ENCODE measurements at places on chromosomes 16 and 17. TPM values are rescaled to one million over a fixed set of nuclear protein-coding genes. Genes with fewer than 3 reads are reported as not detected.

The KRT14 gene
- 5.5 TPM for total RNA-seq

The NKIRAS2 gene
- 46.8 TPM for total RNA-seq

The PLD6 gene
- 5.0 TPM for total RNA-seq

The TBC1D3C gene
- total RNA-seq, result not detected

The NSF gene
- 81.1 TPM for total RNA-seq

The MPP2 gene
- total RNA-seq, result 3.4 TPM

The MYH11 gene
- total RNA-seq, result 0.36 TPM

The DLX4 gene
- not detected for total RNA-seq

The FBXL16 gene
- under 0.01 TPM for total RNA-seq

The SLC7A5 gene
- 37.8 TPM for total RNA-seq

The TBX21 gene
- total RNA-seq, result not detected

The MLKL gene
- 11.5 TPM for total RNA-seq

The BRIP1 gene
- 5.2 TPM for total RNA-seq

The TSPAN10 gene
- total RNA-seq, result 1.9 TPM

The AIPL1 gene
- under 0.01 TPM for total RNA-seq

The HSF4 gene
- 4.5 TPM for total RNA-seq

The TPSD1 gene
- not detected for total RNA-seq

The ATP2A1 gene
- total RNA-seq, result under 0.01 TPM

The EFNB3 gene
- 5.2 TPM for total RNA-seq

The ATP6V0C gene
- total RNA-seq, result 14.6 TPM

The CX3CL1 gene
- 0.32 TPM for total RNA-seq

The RNF222 gene
- not detected for total RNA-seq

The GRB7 gene
- 0.16 TPM for total RNA-seq

The GPR142 gene
- not detected for total RNA-seq

The CDH1 gene
- total RNA-seq, result 3.2 TPM

The GP1BA gene
- not detected for total RNA-seq

The CCL7 gene
- not detected for total RNA-seq

The ERN2 gene
- not detected for total RNA-seq

The KRTAP4-5 gene
- not detected for total RNA-seq

The SDR42E2 gene
- not detected for total RNA-seq

The CPHXL2 gene
- not detected for total RNA-seq

The CPNE7 gene
- total RNA-seq, result 3.2 TPM

Measured in hair follicle dermal papilla cell (primary cell).